SK-N-MC (cell line): ENCODE measurements at places on chromosomes 5 and 9.
A peak's percentile ranks its signal among the peaks of the same experiment; 100 is the strongest.

- no peak for DNase-seq
These were observed 267.0 kb downstream of the CETN3 start for GRCh38 chr5:90142541-90142940.

- DNase-seq: no peak
These were observed 85.1 kb downstream of the TRIO start for GRCh38 chr5:14228219-14228618.

GRCh38 chr9:126049088-126049487 is 277.5 kb upstream of the MVB12B start:
- no peak for DNase-seq

DNA sequence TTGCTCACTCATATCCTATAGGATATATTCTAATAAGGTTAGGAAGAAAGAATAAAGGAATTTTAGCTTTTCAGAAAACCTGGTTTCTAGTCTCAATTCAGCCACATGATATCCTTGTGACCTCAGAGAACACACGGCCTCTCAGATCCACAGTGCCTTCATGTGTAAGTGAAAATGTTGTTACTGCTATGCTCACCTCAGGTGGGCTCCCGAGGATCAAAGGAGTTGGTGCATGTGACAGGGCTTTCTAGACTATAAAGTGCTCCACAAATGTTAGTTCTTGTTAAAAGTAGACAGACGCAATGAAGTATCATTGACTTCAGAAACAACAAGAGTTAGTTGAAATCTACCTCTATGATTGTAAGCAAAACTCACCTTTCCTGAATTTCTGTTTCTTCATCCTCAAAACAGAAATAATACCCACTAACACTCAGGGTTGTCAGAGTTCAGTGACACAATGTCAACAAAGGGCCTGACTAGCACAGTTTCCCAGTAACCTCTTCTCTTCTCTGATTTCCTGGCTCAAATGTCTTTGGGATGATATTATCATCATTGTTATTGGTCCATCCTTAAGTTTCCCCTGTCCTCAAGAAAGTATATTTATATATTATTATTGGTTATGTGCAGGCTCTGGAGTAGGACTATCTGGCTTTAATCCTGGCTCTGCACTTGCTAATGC is 36.0 kb upstream of the MAN2A1 start:
- DNase-seq: no peak

DNA sequence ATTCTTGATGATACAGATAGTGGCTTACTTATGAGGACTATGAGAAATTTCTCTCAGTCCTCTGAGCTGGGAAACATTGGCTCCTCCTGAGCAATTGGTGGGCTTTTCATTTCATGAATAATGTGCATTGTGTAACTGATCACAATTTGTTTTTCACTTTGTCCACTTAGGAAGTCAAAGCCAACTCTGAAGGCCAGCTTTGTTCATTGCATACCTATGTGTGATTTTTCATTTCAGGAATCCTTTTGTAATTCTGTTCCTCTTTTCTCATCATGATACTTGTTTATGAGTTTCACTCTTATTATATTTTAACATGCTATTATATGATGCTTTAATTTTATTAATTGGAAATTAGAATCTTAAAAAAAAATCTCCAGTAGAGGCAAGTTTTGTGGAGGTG is 483.0 kb downstream of the EBF1 start:
- DNase-seq: no peak

- peak; percentile 40 for DNase-seq
These were observed 34.8 kb upstream of the TRIO start for GRCh38 chr5:14108170-14108996.

GRCh38 chr9:13364271-13365000 is 84.9 kb upstream of the MPDZ start:
- no peak for DNase-seq

DNA sequence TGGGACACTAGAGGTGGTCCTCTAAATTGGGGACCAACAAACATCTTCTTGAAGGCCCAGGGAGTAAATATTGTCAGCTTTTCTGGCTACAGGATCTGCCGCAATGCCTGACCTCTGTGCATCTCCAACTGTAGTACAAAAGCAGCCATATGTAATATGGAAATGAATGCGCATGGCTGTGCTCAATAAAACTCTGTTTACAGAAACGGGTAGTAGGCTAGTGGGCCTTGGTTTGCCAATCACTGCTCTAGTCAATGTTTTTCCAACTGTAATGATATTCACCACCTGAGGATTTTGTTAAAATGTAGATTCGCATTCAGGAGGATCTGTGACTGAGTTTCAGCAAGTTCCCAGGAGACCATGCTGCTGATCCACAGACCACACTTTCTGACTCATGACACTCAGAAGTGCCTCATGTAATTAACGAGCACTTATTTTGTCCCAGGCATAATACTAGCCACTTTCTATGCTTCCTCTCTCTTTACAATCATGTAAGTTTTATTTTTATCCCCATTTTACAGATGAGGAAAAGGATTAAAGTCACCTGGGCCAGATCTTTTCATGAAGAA is 96.9 kb downstream of the MED27 start:
- DNase-seq: no peak

- no peak for DNase-seq
These were observed 268.9 kb downstream of the ZNF608 start for GRCh38 chr5:124477577-124477976.

DNA sequence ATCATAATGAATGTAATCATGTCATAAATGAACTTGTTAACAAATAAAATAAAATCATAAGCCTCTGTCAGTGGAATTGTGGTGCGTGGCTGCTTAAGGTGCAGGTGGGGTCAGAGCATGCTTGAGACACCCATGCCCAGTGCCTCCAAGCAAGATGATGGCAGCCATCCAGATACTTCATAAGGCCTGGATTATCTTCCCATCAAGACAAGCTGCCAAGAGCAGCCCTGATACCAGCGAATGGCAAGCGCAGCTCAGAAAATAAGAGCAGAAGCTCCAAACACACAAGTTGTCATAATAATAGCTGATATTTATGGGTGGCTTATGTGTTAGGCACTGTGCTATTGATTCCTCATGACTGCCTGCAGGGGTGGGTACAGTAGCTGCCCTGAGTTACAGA is 21.8 kb upstream of the LMX1B start:
- no peak for DNase-seq

DNA sequence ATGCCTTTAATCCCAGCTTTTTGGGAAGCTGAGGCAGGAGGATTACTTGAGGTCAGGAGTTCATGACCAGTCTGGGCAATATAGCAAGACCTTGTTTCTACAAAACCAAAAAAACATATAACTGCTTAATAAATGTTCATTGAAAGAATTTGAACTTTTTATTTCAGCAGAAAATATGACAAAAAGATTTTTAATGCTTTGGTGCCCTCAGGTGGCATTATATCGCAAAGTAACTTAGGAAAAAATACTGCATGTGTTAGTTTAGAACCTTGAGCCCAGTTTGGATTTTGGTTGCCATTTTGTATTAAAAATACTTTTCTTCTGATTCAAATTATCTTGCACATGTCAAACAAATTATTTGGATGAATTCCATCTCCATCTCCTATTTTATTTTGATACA is 103.2 kb downstream of the GPBP1 start:
- DNase-seq: peak; percentile 30

DNA sequence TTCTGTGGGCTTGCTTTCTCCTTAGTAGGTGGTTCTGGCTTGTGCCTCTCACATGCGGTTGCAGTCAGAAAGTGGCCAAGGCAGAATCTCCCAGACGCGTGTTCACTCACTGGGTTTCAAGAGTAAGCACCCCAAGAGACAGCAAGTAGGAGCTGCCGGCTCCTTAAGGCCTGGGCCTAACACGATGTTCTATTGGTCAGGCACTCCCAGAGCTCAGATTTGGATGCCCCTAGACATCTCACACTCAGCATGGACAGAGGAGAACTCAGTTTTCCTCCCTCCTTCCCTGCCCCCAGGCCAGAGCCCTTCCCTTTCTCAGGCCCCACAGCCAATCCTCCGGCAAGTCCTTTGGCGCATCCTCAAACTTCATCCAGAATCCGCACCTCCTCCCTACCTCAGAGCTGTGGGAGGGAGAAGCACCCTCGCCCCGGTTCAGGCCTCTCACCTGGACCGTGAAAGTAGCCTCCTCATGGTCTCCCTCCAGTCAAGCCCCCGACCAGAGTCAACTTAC is 6.5 kb upstream of the CARD19 start:
- DNase-seq: no peak

GRCh38 chr5:74124826-74125225 is 498.8 kb downstream of the ARHGEF28 start:
- no peak for DNase-seq

DNA sequence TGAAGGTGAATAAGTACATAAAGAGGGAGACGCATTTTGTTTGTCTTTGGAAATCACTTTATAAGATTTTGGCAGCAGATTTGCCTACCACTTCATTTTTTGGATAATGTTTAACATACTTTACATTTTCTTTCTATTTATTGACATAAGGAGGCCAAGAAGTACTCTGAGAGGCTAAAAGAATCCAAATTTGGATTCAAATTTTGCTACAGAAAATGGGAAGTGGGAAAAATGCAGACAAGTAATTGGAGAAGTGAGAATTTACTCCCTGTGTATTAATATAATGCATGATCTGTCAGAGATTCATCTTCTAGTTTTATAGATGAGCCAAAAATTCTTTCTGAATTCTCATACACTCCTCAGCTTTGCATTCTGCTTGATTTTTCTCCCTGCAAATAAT is 411.2 kb upstream of the CTNND2 start:
- no peak for DNase-seq

- no peak for DNase-seq
These were observed 1.5 kb upstream of the TESK1 start for GRCh38 chr9:35603506-35603985.

DNA sequence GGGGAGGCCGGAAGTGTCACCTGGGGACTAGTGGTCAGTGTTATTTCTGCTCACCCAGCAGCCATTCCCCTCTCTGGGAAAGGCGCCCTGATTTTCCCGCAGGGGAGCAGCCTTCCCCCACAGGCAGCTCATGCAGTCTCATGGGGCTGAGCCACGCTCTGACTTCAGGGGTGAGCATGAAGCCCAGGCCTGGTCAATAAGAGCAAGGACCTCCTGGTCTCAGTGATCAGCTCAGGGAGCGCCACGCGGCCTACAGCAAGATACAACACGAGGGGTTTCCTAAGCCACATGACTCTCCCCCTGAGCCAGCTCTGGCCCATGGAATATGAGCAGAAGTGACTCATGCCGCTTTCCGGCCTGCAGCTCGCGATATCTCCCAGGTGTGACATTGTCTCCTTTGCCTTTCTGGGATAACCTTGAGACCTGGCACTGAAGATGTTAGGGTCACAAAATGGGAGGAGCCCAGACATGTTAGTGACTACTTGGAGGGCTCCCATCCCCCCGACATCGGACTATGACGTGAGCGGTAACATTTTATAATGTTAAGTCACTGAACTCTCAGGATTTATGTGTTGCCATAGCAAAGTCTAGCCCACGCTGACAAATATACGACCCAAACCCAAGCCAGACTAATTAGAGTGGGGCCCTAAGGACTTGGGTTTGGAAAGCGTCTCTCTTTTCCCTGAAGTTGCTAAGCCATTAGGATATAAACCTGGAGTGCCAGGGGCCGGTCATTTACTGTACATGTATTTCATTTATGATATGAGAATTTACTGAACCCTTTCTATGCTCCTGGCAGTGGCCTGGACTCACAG is 46.5 kb upstream of the GFPT2 start:
- DNase-seq: no peak

GRCh38 chr9:97405551-97405950 is 6.3 kb upstream of the TDRD7 start:
- no peak for DNase-seq

DNA sequence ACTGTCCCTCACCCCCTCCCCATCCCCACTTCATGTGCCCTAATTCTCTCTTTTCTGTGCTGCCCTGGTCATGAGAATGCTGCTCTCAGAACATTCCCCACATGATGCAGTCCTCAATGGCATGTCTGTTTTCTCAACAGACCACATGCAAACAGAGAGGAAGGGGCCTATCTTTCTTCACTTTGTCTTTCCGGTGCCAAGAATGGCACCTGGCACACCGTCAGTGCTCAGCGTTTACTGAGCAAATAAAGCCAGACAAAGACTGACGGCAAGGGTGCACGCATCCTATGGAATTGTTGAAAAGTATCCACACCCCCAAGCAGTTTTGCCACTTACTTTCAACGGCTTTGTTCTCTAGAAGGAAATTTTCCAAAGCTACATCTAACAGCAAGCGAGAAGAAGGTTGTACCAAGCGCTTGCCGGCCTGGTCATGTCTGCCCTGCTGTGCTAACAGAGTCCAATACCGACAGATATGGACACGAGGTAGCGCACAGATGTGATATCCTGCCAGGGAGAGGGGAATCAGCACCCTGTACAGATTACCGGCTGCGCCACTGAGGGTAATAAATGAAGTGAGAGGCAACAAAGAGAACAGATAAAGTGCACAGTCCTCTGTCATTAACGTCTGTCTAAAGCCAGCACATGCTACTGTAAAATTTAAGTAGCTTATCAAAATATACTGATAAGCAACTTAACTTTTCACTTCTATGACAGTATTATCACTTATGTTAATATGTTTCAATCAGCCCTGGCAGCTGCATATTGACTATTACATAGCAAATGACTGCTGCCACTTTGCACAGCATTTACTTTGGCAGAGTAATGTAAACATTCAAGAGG is 251.7 kb downstream of the DENND1A start:
- DNase-seq: no peak

- no peak for DNase-seq
These were observed 253.4 kb downstream of the ARHGAP26 start for GRCh38 chr5:143023411-143024096.

GRCh38 chr9:129381481-129381957 is 203.5 kb upstream of the IER5L start:
- no peak for DNase-seq

DNA sequence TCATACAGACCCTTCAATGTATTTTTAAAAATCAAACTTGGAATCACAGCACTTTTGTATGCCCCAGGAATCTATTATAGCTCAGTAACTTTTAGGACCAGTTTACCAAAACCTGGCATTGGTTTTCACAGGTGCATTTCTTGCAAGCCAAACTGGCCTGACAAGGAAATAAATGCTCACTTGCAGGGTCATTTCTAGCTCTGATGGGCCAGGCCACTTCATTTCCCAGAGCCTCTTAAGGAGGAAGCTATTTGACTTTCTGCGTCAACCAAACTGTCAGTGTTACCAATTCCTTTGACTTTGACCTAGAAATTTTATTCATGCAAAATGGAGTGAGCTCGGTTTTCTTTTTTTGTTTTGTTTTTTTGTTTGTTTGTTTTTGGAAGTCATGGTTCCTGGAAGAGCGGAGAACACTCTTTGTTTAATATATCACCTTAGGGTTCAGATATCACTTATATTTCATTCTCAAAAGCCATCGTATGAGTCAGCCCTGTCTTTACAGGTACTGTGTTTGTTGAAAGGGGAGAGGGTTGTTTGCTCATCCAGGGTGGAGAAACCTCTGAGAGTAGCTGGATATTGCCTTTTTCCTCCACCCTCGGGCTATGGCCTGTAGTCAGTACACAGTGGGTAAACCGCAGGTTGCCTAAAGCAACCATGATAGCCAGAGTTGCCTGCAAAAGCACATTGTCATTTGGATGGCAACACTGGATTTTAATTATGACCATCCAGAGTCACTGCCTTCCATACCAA is 58.9 kb downstream of the GNA14 start:
- no peak for DNase-seq
